ENCODE measurements at places on chromosomes 1 and 21.

DNA sequence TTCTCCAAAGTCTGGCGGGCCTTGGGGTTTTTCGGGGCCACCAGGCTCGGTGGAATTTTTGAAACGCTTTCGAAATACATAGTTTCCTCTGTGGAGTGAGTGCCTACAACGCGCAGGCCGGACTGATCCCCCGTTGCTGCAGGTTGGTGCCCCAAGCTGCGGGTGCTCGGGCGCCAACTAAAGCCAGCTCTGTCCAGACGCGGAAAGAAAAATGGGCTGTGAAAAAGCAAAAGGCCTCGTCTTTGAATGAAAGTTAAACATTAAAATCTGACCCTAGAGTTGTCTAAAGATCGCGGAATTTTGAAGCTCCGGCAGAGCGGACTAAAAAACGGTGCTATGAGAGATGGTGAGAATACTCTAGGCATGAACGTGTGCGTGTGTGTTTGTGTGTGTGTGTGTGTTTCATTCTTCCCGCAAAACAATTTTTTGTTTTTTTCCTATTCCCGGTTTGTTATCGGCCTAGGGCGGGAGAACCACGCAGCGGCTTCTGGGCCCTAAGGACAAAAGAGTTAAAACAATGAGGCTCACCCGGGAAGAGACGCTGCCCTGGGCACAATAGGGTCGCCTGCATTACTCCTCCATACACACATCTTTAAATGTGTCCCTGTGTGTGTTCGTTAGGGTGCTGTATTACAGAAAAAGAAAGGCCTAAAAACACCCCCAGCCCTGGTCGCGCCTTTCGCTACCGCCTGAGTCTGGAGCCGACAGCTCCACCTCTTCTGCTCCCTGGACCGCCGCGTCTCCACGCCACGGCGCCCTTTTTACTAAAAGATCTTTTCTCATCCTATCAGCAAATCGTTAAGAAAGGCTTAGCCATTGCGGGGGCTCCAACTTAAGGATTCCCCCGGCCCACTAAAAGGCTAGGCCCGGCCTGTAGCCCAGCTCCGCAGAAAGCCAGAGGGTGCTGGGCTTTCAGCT is 3.2 kb downstream of the TBX15 start:
- DNase-seq = no peak

DNA sequence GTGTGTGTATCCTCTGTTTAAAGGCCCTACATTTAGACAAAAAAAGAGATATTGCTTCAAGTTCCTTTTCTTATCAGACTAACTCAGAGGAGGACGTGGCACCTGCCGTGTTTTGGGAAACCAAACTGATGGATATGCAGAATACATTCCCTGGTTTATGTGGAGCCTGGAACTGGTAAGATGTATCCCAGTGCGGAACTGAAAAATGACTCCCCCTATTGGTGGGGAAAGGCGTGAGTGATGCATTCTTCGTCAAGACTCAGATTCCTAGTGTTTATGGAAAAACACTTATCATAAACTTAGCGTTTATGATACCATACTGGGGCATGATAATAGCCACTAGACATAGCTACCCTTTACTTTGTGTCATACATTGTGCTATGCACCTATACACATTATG is 154.2 kb downstream of the ZNF326 start:
- DNase-seq = no peak

DNA sequence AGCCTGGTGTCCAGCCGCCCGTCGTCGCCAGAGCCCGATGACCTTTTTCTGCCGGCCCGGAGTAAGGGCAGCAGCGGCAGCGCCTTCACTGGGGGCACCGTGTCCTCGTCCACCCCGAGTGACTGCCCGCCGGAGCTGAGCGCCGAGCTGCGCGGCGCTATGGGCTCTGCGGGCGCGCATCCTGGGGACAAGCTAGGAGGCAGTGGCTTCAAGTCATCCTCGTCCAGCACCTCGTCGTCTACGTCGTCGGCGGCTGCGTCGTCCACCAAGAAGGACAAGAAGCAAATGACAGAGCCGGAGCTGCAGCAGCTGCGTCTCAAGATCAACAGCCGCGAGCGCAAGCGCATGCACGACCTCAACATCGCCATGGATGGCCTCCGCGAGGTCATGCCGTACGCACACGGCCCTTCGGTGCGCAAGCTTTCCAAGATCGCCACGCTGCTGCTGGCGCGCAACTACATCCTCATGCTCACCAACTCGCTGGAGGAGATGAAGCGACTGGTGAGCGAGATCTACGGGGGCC is 1.2 kb downstream of the OLIG2 start:
- no peak for DNase-seq

DNA sequence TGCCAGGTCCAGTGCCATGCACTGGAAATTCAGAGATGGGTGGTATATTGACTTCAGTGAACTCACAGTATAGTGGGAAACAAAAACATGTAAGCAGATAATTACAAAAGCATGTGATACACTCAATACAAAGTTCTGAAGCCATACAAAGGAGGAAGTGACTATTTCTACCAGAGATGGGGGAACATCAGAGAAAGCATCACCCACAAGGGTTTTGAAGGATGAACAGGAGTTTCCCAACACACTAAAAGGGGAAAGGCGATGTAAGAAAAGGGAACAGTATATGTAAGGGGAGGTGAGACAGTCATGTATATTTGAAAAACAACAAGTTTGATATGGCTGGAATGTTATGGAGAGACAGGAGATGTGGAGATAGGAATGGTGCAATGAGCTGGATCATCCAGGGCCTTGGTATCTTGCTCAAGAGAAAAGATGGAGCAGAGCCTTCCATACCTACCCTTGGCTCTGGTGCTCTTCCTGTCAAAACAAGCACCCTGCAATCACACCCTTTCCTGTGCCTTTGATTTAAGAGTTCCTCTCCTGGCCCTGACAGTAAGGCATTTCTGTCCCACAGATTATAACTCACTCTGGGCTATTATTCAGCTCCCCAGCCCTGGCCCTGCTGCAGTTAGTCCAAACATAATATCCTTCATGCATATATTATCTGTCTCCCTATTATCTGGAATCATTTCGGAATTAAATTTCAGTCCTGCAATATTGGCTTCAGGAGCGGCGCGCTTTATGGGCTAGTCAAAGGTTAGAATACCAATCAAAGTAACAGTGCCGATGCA is 60.5 kb downstream of the DMAP1 start:
- DNase-seq = no peak

DNA sequence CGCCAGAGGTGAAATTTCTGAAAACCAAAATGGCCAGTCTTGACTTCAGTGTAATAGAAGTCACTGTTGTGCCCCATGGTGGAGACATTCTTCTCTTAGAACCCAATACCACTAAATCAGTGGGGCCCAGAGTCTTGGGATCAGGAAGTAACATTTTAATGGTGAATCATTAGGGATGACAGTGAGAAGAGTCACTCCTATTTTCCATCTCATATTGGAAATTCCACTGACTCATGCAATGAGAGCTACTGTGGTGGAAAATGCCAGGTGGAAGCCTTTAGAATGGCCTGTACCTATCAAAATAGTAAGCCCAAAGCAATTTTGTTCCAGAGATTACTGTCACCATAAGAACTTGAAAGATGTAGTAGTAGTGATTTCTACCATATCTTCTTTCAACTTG is 20.6 kb upstream of the PPM1J start:
- DNase-seq = no peak

DNA sequence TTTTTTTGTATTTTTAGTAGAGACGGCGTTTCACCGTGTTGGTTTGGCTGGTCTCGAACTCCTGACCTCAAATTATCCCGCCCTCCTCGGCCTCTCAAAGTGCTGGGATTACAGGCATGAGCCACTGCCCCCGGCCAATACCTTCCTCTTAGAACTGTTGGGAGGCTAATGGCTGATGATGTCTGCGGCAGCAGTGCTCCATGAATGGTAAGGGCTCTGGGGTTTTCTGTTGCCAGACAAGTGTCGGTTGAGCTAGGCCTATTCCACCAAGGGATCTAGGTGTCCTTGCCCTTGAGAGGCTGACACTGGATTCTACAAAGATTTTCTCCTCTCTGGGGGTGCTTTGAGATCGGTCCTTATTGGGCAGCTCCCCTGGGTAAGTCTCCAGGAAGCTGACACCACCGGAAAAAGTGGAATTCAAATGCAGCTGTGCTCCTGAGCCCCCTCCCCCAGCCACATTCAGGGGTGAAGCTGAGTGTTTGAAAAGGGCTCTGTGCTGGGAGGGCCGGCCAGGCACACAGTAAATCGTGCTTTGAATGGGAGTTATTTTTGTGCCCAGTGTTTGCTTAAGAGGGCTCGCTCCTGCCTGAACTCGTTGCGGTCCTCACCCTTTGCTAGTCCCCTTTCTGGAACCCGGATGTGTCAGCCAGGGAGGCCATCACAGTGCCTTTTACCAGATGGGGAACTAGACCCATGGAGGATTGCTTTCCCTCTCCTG is 5.2 kb downstream of the SOX13 start:
- DNase-seq = no peak

- DNase-seq = no peak
Measured at GRCh38 chr1:204711947-204712701, 26.6 kb upstream of the LRRN2 start.

DNA sequence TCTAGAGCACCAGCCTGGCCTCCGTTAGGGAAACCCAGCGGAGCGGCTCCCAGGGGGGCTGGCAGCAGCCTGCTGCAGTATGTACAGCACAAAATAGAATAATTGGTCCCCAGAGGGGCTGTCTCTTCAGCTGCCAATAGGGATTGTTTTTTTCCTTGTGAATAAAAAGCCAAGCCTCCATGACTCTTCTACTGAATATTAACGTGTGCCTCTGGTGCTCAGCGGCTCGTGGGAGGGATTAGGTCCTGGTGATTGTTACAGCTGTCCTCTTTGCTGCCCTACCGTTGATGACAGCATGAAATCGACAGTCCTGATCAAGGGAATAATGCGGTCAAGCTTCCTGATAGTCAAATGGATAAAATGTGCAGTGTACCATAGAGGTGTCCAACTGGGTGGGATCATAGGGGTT is 190.7 kb upstream of the RUNX1 start:
- no peak for DNase-seq

- DNase-seq = no peak
Measured at GRCh38 chr1:102239247-102239646, 242.5 kb upstream of the OLFM3 start.

DNA sequence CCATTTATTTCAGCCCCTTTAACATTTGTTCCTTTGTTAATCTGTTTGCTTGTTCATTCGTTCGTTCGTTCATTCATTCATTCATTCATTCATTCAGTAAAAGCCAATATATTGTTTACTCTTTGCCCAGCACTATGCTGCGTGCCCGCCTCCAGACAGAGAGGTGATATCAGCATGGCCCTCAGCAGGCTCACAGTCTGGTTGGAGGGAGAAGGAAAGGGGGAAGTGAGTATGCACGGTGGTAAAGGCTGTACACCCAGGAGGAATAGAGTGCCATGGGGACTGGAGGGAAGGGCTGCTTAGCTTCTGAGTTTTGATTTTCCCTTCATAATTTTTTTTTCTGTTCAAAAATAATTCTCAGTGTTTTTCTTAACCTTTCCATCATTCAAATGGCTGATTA is 144.7 kb downstream of the NOS1AP start:
- DNase-seq = no peak

- DNase-seq = no peak
Measured at GRCh38 chr1:167767761-167768160, 46.0 kb downstream of the MPZL1 start.

- DNase-seq = no peak
Measured at GRCh38 chr21:45475004-45475685, 67.1 kb downstream of the SLC19A1 start.

GRCh38 chr1:39342776-39343175 is 138.3 kb downstream of the MACF1 start:
- no peak for DNase-seq

- DNase-seq = no peak
Measured at GRCh38 chr1:7891804-7892203, 38.9 kb upstream of the UTS2 start.

GRCh38 chr21:39628385-39628784 is 15.6 kb downstream of the B3GALT5 start:
- no peak for DNase-seq

DNA sequence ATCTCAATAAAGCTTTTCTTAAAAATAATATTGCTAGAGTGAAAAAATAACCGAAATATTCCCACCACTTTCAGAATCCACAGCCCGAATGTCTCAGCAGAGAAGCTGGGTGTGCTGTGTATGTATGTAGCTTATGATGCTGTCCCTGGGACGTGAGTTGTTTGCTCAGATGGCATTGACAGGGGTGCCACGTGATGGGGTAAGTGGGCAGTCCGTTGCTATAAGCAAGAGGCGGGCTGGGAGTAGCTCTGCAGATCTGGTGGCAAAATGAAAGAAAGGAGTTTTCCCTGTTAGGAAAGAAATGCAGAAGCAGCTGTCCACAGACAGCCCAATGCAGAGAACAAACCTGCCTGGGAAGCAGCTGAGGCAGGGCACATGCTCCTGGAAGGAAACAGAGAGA is 3.8 kb upstream of the FAM20B start:
- DNase-seq = no peak

DNA sequence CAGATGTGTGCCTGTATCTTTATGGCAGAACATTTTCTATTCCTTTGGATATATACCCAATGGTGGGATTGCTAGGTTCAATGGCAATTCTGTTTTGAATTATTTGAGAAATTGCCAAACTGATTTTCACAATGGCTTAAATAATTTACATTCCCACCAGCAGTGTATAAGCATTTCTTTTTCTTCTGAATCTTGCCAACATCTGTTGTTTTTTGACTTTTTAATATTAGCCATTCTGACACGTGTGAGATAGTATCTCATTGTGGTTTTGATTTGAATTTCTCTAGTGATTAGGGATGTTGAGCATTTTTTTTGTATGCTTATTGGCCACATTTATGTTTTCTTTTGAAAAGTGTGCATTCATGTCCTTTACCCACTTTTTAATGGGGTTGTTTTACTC is 864.3 kb upstream of the ADAMTS5 start:
- no peak for DNase-seq

DNA sequence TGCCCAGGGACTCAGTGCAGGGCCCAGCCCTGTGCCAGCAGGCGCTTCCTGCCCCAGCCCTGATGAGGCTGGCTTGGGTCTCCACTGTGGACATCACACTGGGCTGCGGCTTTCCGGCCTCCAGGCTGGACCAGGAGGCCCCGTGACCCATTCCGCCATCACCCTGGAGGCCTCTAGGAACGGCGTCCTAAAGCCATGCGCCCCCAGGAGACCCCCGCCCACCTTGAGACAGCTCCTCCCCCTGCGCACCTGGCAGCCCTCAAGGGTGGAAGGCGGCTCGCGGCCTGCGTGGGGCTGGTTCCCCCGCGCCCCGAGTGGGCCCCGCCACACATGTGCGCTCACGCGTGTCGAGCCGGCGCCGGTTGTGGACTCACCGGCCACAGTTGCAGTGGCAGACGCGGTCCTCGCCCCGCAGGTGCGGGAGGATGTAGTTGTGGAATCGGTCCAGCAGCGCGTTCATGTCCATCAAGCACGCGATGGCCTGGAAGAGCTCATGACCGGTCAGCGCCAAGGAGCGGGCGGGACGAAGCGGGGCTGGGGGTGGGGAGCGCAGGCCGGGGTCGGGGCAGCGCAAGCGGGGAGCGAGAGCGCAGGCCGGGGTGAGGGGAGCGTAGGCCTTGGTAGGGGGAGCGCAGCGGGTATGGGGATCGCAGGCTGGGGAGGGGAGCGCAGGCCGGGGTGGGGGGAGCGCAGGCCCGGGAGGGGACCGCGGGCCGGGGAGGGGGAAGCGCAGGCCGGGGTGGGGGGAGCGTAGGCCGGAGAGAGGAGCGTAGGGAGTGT is 924 bp downstream of the TMEM240 start:
- DNase-seq = no peak
